ENCODE measurements at places on chromosomes 3 and 15. TPM values are rescaled to one million over a fixed set of nuclear protein-coding genes. Genes with fewer than 3 reads are reported as not detected.

DNA sequence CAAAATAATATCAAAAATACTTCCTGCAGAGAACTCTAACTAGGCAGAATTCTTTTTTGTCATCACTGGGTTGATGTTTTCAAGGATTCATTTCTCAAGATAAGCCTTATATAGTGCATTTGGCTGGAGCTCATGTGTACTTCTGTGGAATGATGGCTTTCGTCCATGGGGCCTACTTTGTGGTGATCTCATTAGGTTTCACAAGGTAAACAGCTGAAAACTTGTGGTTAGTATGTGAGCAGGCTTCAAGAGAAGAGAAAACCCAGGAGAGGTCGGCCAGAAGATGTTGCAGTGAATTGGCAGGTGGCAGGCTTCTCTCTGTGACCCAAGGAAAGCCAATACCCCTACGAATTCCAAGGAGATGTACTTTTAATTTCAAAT, 121.4 kb upstream of the PHLDB2 start:
- DNase-seq: no peak

SEMA3G gene
- total RNA-seq: 3.3 TPM

DNA sequence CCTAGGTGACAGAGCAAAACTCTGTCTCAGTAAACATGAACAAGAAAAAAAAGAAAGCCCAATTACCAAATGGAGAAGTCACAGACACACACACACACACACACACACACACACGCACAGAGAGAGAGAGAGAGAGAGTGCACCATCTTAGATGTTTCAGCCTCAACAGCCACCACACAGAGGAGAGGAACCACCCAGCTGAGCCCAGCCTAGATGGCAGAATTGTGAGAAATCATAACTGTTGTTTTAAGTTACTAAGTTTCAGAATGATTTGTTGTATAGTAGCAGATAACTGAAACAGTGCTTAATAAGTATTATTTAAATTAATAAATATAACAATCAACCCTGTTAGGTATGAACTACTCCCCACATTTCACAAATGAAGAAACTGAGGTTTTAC, 321.2 kb downstream of the ZNF621 start:
- no peak for DNase-seq

DNA sequence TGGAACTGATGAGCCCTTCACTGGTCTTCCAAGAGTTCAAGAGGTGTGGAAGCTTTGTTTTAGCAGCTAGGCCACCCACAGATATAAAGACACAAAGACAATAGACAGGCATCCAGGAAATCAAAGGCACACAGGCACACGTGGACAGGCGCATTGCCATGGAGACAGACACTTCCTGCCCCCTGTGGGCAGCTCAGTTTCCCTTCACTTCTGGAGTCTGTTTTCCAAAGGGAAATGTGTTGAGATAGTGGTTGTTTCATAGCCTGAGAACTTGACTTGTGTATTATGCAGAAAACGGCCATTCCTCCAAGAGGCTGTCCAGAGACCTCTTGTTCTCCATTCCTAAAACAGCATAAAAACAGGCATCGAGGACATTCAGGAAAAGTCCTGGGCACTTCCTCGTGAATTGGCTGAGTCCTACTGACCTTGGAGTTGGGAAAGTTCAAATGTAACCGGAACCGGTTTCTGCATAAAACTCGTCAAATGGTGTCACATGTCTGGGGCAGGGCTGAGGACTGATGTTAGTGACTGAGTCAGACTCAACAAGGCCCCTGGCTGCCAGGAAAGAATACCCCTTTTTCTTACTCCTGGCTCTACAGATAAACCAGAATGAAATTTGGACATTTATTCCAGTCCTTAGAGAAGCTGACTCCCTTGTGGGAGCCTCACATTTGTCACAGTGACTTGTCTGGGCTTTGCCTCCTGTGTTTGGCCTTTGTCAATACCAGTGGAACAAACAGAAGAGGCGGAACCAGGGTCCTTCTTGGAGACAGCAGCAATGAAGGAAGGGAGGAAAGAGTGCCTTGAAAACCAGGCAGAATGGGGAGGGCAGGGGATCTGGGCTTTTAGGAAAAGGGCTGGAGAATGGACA, 1.3 kb downstream of the ALPK3 start:
- no peak for DNase-seq

LRRC34 gene
- 21.1 TPM for total RNA-seq

- DNase-seq: no peak
These were observed 220.8 kb upstream of the TPRG1 start for GRCh38 chr3:188950832-188951489.

DNA sequence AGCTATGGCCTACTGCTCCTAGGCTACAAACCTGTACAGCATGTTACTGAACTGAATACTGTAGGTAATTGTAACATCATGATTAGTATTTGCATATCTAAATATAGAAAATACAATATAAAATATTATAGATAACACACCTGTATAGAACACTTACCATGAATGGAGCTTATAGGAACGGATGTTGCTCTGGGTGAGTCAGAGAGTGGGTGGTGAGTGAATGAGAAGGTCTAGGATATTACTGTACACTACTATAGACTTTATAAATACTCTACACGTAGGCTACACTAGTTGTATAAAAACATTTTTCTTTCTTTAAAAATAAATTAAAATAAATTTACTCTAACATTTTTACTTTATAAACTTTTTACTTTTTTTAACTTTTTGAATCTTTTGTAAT, 224.0 kb upstream of the CBLB start:
- no peak for DNase-seq

DNA sequence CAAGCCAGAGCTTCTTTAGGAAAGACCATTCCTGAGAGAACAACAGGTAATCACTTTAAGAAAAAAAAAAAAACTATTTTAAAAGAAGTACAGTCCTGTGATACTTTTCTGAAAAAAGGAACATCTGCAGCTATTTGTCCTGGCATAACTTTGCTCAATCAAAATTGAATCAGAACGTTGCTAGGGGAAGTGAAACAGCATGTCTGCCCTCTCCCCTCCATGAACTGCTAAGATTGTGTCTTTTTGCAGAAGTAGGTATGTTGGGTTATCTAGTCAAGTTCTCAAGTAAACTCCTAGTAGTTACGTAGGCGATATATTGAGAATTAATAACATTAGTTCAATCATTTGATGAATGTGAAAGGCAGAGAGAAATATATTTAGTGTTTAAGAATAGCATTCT, 1013.3 kb downstream of the TUSC7 start:
- no peak for DNase-seq

- DNase-seq: no peak
These were observed 59.9 kb upstream of the DGKG start for GRCh38 chr3:186421946-186422345.

DNA sequence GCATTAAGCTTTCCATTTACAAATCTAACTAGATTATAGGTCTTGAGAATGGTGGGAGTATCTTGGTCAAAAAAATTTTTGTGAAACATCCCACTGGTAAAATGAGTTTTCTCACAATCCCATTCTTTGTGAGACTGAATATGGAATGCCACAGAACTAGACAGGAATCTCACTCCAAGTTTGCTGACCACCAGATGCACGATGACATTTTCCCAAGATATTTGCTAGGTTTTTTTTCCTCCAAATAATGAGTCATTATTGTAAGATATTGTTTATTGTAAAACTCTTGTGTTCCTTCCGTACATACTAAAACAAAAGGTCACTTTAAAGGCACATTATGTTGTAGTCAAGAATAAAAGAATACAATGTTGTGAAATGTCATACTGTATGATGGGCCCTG, 53.9 kb downstream of the COPS2 start:
- DNase-seq: no peak

DNA sequence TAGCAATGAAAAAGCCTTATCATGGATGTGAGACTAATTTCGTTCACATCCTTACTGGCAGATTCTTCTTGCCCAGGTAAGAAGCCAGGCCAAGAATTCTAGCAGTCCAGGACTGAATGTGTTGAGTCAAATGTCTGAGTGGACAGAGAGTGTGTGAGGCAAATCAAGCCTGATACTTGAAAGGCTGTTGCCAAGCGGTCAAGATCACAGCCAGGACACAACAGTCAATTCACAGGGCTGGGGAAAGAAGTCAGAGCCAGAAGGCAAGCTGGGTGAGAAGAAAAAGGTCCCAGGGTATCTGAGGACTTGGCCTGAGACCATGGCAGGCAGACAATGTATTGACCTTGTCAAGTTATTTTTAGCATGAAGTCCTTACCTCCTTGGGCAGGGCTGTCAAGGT, 301.3 kb downstream of the ZNF385D start:
- DNase-seq: peak; percentile 47

EDC3 gene
- 20.9 TPM for total RNA-seq

FHIT gene
- 5.4 TPM for total RNA-seq

GRCh38 chr3:140199008-140199407, 264.0 kb downstream of the CLSTN2 start:
- DNase-seq: no peak

EXOG gene
- 26.6 TPM for total RNA-seq

DNA sequence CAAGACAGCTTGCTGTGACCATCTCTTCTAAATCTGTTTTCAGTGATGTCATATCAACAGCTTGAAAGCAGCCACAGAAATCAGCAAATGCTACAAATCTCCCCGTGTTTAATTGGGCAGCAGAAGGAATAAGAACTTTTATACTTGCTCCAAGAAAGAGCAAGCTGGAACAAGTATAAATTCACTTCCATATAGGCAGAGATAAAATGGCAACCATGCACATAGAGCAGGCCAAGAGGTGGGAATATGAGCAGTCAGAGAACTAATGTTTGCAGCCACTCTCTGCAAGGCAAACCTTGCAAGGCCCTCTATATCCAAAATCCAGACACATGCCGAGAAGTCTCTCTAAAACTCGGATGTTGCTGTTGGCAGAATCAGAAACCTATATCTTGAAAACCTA, 16.0 kb downstream of the PARP9 start:
- DNase-seq: no peak

KCNH8 gene
- total RNA-seq: 16.0 TPM

DNA sequence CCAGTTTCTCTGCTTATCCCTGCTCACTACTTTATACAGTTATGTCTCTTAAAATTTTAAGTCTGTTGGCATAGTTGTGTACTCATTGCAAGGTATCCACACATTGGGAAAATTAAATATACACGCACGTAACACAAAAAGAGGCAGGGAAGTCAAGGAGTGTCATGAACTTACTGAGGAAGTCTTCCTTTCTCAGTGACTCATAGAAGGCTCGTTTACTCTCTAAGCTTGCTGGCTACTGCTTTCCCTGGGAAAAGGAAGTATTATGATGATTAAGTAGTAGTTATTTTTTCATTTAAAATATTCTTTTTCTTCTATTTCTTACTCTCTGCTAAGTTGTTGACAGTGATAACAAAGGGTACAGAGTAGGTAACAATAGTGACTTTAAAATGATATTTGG, 287.3 kb downstream of the UBE2E2 start:
- DNase-seq: no peak

SCN11A gene
- 0.64 TPM for total RNA-seq

GRCh38 chr15:88491158-88491557, 23.6 kb downstream of the MRPS11 start:
- peak; percentile 55 for DNase-seq

CIB1 gene
- 3.6 TPM for total RNA-seq

DNA sequence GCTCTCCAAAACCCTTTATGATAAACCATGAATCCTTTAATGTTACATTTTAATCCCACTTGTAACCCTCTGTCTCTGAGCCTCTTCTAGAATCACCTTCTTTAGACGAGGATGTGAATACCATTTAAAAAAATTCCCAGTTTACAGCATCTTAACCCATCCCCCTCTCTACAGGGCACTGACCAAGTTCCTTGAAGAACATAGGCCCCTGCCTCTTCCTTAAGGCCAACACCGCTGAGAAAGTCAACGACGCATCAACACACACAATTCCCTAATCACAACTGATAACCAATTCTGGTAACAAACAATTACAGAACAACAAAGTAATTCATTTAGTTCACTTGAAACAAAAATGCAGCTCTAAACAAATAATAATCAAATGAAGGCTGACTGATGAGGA, 130.3 kb downstream of the DLG1 start:
- no peak for DNase-seq

DNA sequence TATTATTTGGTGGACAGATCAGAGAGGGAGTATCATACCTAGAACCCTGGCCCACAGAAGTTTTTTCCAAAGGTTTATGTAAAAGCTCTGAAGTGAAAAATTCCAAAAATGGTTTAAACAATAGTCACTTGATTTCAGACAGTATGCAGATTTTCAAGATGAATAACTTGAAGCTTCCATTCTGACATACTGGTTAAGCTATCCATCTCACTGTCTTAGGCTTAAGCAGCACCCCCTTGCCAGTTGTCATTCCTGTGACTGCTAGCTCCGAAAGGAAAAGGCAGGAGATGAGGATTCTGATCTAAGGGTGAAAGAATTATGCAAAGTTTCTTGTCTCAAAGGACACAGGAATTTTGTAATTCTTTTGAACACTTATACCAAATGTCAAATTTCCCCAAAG, 337.5 kb upstream of the THBS1 start:
- DNase-seq: no peak

GRCh38 chr3:55654123-55654760, 167.1 kb upstream of the WNT5A start:
- peak; percentile 15 for DNase-seq

ZNF502 gene
- total RNA-seq: 11.6 TPM

PEX11A gene
- 7.8 TPM for total RNA-seq

GRCh38 chr3:7876741-7877297, 624.8 kb upstream of the LMCD1 start:
- no peak for DNase-seq

DNA sequence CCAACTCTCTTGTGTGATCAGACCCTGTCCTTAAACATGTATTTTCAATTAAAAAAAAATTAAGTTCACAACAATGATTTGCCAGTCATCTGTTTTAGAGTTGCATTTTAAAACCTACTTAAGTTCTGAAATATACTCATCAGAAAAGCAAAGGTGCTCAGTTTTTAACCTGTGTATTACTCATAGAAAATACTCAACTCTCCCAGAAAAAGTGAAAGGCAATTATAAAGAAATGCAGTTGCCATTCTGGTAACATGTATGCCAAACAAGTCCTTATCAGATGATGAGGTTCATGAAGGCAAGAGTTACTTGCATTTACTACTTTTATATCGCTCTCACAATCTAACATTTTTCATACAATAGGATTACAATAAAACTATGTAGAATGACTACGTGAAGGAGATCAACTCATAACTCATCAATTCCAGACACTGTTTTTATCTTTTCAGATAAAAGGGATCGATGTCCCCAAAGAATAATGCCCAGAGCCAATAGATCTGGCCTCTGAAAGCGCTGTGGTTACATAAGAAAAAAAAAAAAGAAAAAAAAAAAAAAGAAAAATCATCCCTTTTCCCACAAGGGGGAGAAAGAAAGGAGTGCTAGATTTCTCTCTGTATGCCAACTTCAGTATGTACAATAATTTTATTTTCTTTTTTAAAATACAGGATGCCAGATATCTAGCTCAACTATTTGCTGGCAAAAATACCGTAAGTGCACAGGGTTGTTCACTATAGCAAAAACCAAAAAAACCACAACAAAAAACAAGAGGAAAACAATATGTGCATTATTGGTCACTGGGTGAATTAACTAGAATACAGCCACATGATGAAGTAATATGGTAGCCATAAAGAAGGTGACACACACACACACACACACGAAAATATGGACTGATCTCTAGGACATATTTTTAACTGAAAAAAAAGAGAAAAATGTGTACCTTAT, 137.4 kb downstream of the NR1I2 start:
- no peak for DNase-seq

FANCD2OS gene
- total RNA-seq: not detected

GRCh38 chr15:99440029-99440428, 125.8 kb upstream of the MEF2A start:
- no peak for DNase-seq

- no peak for DNase-seq
These were observed 45.6 kb upstream of the FSTL1 start for GRCh38 chr3:120496278-120497002.

GCNT3 gene
- 0.18 TPM for total RNA-seq

CCR9 gene
- total RNA-seq: not detected

- DNase-seq: no peak
These were observed 18.0 kb downstream of the BTLA start for GRCh38 chr3:112481302-112481721.

- no peak for DNase-seq
These were observed 64.9 kb upstream of the DCBLD2 start for GRCh38 chr3:98966434-98966833.

Measured in cerebellum (tissue), 4 donors.